Choroid plexus epithelial cell (primary cell): ENCODE measurements at places on chromosomes 3 and 15.

DNA sequence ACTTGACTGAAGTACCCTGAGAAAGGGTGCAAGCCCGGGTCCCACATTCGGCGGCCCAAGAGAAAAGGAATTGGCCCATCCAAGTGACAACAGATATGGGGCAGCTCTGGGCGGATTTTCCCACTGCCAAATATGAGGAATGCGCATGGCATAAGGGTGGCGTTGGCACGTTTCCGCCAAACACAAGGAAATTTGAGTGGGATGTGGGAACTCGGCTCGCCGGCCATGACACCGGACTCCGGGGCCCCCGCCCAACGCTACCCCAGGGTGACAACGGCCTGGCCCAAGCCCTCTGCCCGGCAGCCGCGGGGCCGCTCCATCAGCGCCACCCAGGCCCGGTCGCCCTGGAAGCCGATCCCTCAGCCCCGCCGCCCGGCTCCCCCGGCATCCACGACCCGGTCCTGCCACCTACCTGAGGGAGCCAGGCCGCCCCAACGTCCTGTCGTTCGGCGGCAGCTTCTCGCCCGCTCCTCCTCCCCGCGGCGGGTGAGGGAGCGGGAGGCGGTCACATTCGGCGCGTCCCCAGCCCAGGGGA, 449 bp downstream of the RAF1 start:
- no peak for DNase-seq

GRCh38 chr15:73716417-73716816, 32.2 kb downstream of the CD276 start:
- DNase-seq, result no peak

GRCh38 chr3:152405915-152406802, 137.4 kb downstream of the MBNL1 start:
- peak; percentile 95 for DNase-seq

DNA sequence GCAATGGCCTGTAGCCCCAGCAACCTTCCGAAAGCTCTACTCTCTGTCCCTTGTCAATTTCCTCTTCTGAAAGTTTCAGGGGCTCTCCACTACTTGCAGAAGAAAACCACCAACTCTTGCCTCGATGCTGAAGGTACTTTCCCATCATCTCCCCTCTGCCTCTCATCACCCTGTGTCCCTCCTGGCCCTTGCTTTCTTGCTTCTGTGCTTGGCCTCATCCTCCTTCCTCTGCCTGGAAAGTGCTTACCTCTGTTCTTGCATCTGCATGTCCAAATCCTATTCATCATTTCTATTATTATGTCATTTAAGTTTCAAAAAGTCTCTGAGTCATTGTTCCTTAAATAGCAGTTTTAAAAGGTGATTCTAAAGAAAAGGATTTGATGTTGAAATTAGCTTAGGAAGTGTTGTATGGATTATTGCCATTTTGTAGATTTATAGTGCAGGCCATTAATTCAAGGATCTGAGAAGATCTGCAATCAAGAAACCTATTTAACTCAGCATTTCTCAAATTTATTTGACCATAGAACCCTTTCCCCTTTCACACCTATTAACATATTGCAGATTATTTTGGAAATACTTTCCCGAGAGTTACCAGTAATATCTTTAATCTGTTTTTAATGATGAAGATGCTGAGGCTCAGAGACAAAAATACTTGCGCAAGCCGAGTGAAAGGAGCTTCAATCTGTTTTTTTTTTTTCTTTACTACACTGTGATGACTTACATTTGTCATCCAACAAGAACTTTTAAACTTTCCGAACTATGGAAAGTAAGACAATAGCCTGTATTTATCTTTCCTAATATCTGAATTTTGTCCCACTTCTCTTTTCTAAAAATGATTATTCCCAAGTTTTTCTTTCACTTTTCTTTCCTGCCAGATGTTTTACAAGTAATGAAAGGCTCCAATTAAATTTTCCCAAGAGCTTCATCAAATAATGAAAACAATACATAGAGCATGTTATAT, 22.3 kb upstream of the CFAP161 start:
- no peak for DNase-seq

DNA sequence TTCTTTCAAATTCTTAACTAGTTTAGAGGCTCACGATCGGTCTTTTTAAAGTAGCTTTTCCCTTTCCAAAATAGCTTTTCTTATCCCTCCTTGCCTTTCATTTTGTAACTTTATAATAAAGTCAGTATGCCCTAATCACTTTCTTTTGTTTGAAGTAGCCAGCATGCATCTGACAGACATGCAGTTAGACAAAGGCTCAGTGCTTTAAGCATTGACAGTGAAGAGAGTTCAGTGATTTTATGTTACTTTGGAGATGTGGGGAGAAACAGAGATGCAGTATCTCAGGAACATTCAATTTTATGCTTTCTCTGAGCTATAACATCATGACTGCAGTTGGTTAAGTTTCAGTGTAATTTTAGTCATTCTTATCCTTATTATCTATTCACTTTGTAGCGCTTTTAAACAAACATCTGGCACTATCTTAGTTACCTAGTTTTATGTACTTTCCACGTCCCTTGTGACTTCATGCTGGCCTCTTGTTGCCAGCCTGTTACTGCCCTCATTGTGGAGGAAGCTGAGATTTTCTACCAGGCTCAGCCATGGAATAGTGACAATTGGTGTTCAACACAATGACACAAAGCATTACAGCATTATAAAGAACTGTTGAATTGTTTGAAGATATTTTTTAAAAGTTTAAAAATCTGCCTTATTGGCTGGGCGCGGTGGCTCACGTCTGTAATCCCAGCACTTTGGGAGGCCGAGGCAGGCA, 90.3 kb downstream of the AKAP13 start:
- DNase-seq, result no peak

DNA sequence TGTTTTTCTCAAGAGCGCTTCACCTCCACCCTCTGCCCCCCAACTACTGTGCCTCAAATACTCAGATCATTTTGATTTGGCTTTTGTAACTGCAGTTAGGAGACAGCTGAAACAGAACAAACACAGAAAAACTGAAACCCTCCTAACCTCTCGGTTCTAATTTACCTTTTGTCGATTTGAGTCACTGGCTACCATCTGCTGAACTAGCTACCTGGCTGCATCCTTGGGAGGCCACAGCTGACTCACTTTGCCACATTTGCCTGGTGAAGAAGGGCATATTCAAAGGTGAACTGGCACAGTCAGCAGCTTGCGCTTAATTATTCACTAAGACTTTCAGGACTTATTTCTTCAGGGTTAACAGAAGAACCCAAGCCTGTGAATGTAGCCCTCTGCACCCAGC, 117.7 kb downstream of the FOXB1 start:
- DNase-seq, result no peak
